Tibial nerve (tissue), 4 donors: ENCODE measurements at places on chromosomes 7 and 10. TPM values are rescaled to one million over a fixed set of nuclear protein-coding genes. Genes with fewer than 3 reads are reported as not detected.

CFAP70 gene
- total RNA-seq, result 8.6 TPM

KRIT1 gene
- 71.9 TPM for total RNA-seq

HOXA7 gene
- 12.9 TPM for total RNA-seq

MOGAT3 gene
- not detected for total RNA-seq

DPCD gene
- 6.0 TPM for total RNA-seq

TRIL gene
- total RNA-seq, result 1.2 TPM

ZMYND11 gene
- total RNA-seq, result 71.0 TPM

MALRD1 gene
- not detected for total RNA-seq

GNAI1 gene
- 29.4 TPM for total RNA-seq

EPO gene
- not detected for total RNA-seq

RET gene
- 8.5 TPM for total RNA-seq

DNA sequence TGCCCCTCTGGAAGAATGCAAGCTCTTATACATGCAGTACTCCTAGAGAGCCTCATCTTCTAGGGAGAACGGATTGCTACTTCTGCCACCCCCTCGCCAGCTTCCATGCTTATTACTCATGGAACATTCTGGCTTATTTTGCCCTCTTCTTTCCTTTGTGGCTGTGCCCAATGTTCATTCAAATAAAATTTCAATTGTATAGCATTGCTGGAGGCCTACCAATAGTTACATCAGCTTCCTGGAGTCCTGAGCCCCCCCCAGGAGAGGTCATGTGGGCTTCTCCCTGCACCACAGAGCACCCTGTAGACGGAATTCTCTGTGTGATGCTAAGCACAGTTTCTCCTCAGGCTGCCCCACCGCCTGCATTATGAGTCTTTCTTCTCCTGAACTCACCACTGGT, 1094.0 kb downstream of the KCNMA1 start:
- DNase-seq, result no peak

DNA sequence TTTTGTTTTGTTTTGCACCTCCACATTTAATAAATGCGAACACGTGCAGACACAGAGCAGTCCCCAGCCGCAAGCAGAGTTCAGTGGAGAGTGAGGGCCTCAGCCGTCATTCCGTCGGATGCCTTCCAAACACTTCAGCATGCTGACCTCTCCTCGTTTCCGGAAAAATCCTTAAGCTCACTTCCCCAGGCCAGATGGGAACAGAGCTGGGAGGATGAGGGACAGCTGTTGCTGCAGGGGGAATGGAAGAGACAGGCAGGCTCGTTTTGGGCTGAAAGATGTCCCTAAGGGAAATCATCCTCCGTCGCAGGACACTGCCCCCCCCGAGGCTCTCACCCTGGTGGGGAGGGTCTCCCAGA, 17.2 kb upstream of the FGFR2 start:
- DNase-seq, result no peak

DNA sequence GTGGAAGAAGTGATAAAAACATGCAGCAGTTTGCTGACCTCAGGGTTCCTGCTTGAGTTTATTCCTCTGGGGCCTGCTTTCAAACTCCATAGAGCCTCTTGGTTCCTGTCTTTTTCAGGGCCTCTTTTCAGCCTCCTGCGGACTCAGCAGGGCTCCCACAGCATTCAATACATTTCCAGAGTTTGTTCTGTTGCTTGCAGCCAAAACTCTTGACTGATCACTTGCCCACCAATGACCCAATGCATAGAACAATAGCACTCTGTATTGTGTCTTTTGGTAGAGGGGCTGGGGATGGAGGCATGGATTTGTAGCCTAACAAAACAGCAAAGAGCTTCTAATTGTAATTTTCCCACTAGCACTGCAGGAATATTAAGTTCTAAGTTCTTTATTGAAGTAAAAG, 50.8 kb upstream of the CREB5 start:
- DNase-seq, result no peak

GRCh38 chr7:44272456-44272855, 52.9 kb downstream of the CAMK2B start:
- no peak for DNase-seq

GRCh38 chr10:132131581-132132420, 54.9 kb upstream of the DPYSL4 start:
- DNase-seq, result no peak

DNA sequence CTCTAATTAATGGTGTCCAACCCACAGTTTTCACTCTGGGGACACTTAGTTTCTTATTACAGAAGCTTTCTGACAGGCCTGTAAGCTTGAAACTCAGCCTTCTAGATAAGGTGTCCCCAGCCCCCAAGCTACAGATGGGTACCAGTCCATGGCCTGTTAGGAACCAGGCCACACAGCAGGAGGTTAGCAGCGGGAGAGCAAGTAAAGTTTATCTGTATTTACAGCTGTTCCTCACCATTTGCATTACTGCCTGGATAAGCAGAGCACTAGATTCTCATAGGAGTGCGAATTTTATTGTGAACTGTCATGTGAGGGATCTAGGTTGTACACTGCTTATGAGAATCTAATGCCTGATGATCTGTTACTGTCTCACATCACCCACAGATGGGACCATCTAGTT, 93.7 kb downstream of the TMEM26 start:
- no peak for DNase-seq

DNA sequence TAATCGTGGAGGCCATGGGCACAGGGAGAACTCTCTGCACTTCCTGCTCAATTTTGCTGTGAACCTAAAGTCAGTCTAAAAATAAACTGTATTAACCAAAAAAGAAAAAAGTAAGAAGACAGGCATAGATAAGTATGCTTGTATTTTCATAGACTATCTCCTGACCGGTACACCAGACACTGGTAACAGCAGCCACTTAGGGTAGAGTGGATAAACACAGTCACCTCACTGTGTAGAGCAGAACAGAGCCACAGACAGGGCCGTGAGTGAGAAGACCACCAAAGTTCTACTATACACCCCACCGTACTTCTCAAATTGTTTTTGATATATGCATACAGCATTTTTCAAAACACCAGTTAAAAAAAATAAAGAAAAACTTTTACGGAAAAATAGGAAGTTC, 25.0 kb downstream of the NUDCD3 start:
- DNase-seq, result no peak

GRCh38 chr7:12249706-12250105, 38.6 kb downstream of the TMEM106B start:
- DNase-seq, result no peak

DNA sequence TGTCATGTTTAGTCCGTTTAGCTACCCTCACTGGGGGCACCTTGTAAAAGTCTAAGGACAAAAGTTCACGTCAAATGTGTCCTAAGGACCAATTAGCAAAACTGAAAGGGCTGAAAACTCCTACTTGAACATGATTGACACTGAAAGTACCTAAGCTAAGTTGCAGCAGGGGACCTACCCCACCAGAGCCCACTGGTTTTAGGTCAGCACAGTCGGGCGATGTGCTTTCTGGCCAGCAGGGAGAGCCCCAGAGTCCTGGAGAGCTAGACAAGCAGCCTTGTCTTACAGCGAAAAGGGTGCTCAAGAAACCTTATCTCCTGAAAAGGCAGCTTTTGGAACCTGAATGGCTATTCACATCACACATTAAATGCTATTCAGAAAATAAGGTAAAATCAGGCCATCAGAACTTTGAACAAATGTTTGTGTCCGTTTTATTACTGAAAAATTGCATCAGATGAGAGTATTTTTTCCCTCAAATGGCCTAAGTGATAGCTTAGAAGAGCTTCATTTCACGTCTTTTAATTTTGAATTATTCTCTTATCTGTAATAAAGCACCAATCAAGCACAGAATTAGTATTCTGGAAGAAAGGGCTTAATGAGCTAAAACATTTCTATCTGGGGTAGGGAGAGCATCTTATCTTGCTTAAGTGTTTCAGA, 52.2 kb upstream of the MKI67 start:
- no peak for DNase-seq

DNA sequence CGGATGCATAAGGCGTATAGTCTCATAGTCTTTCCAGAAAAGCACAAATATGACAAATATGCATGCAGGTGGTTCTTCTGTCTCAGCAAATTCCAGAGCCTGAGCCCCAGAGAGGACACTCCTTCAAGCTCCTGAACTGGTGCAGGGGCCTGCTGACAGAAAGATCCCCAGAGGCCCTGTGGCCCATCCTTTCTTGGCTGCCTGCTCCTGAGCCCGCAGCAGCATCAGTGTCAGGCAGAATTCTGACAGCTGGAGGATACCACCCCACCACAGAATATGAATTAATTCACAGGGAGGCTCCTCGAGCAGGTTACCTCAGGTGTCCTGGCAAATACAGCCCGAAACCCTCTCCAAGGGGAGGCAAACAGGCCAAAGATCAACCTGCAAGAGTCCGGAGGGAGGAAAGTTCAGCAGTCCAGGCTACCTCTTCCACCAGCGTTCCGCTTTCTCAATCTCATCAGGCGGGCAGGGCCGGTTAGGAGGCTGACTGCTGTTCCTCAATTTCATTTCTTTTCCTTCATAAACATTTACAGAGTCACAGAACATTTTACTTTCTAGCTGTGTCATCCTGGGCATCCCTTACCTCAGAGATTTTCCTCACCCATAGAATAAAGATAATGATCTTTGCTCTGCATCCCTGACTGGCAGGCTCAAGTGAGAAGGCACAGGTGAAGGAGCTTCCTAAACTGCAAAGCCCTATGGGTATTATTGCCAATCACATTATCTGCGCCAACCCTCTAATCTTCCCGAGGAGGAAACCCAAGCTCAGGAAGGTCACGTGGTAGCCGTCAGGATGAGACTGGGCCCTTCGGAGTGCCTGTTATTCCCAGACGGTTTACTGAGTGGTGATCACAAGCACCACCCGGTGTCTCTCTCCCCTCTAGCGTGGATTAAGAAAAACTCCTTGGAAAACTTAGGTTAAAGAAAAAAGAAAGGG, 1.4 kb downstream of the DNAJB12 start:
- no peak for DNase-seq

DNA sequence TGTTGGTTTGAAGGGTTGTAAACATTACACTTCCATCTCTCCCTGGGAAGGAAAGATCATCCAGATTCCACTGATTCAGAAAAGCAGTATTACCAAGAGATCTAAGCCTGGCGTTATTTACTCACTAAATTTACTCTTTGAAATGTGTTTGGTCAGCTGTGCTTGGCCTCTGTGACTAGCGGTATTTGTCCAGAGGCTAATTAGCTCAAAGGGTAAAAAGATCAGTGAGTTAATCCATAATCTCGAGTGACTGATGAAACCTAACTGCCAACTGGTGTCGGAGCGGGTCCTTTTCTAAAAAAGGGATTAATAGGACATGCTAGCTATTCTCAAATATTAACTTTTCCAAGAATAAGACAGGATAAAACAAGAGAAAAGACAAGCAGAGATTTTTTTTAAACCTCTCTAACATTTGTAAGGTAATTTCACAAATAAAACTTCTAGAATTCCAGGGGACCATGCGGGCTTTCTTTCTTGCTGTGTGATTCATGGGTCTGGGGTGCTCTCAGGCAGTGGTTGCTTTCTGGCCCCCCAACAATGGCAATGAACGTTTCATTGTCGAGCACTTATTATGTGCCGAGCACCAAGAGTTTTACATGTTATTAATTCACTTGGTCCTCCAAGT, 247.3 kb upstream of the AOAH start:
- DNase-seq, result no peak

DNA sequence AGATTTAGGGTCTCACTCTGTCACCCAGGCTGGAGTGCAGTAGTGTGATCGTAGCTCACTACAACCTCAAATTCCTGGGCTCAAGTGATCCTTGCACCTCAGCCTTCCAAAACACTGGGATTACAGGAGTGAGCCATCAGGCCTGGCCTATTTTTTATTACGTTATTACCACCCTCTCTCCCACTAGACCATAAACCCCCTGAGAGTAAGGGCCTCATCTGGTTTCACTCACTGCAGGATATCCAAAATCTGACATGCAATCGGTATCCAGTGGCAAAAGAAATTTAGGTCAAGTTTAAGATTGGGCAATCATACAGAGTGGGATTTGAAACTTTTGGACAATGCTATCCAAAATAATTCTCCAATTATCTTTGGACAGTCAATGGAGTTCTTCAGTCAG, 117.0 kb upstream of the NEBL start:
- DNase-seq, result no peak

GRCh38 chr7:22435720-22436119, 64.3 kb downstream of the STEAP1B start:
- DNase-seq, result no peak

GRCh38 chr7:7682861-7683260, 35.5 kb downstream of the RPA3 start:
- no peak for DNase-seq

GRCh38 chr10:52651293-52651692, 121.3 kb downstream of the MBL2 start:
- DNase-seq, result no peak

- no peak for DNase-seq
Observed at GRCh38 chr10:29600821-29601220, 34.0 kb downstream of the SVIL start.

DNA sequence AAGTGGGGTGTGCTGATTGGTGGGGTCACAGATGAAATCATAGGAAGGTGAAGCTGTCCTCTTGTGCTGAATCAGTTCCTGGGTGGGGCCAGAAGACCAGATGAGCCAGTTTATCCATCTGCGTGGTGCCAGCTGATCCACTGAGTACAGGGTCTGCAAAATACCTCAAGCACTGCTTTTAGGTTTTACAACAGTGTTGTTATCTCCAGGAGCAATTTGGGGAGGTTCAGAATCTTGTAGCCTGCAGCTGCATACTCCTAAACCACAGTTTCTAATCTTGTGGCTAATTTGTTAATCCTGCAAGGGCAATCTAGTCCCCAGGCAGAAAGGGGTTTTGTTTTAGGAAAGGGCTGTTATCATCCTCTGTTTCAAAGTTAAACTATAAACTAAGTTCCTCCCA, 17.0 kb upstream of the IFRD1 start:
- DNase-seq, result no peak

GRCh38 chr10:15744217-15744865, 24.6 kb upstream of the ITGA8 start:
- no peak for DNase-seq

GRCh38 chr10:10489805-10490571, 527.7 kb upstream of the CELF2 start:
- DNase-seq, result no peak

DNA sequence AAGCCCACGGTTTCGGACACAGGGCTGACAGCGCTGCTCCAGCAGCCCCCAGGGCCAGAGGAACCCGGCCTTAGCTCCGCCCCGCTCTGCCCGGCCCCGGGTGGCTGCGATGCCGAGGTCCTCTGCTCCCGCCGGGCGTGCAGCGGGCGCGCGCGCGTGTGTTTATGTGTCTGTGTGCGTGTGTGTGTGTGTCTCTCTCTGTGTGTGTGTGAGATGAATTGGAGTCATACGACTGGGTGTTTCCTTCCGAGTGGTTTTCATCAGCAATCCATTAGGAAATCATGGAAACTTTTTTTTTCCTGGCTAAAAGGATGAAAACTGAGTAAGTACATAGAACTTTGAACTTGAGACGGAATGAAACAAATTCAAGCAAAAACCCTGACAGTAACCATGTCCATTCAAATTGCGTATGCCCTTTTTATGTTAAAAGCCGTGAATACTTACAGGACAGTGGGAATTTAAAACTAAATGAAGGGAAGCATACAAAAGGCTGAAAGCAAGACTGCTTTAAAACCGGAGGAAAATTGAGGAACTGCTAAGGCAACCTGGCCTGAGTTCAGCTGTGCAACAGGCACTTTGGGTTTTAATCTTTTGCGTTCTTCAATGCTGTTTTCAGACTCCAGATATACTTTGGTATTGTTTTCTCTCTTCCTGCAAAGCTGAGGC, at the start of gene CPED1:
CPED1 (plus strand) TSS at position 121 of the 666 bp plus-strand sequence. CDS start 911 bp downstream, outside the sequence.
- DNase-seq, result peak; percentile 73

GRCh38 chr7:24825381-24825794, 68.1 kb upstream of the GSDME start:
- DNase-seq, result no peak

GRCh38 chr10:103933557-103934121, 15.7 kb upstream of the STN1 start:
- DNase-seq, result no peak

- DNase-seq, result no peak
Observed at GRCh38 chr7:127794551-127794950, 142.6 kb downstream of the SND1 start.

GRCh38 chr7:93562936-93563335, 11.6 kb downstream of the CALCR start:
- no peak for DNase-seq
